ENCODE measurements at places on chromosomes 3 and 15.

GRCh38 chr3:536417-536813 is 339.9 kb downstream of the CHL1 start:
- DNase-seq, result no peak

DNA sequence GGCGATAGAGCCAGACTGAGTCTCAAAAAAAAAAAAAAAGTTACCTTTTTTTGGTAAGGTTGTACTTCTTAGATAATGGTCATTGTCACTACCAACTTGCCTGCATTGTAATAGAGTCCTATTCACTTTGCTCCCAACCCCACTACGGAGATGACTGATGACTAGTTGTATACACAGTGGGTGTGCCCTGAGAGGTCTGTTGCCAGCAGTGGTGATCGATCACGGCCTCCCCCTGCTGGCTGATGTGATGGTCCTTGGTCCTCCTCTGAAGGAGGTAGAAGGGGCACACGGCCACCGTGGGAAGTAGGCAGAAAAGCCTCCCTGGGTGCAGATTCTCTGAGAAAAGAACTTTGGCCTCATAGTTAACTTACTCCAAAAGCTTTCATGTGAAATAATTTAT is 10.7 kb downstream of the GCNT3 start:
- DNase-seq, result no peak

DNA sequence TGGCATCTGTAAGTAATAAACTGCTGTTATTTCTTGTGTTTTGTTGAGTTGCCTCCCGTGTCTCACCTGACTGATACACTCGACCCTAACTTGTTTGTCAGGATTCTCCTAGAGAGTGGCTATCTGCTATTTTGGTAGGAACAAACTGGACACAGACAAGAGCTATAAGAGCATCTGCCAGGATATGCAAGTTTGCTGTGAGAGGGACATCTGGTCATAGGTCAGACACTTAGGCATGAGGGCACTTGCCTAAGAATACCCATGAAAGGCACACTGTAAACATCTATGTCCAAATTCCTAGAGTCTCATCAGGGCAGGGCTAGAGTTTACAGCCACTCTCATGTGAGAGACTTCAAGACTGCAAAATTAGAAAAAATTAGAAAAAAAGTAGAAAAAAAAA is 32.5 kb downstream of the NEDD4 start:
- no peak for DNase-seq

DNA sequence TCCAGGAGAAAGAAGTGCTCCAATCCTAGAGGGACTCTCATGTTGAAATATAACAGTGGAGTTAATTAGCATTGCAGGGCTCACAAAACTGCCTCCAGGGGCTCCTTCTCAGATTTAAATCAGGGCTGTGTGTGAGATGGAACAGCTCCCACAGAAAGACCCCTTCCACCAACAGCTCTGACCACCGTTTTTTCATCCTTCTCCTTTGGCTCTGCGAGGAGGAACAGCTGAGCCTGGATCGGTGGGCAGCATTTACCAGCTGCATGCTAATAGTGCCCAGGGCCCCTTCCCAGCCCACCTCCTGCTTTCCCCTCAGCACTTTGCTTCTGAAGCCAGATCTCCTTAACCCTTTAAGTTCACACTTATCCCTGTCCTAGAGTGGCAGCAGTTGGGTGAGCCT is 119.2 kb upstream of the UBE2E1 start:
- no peak for DNase-seq

- DNase-seq, result no peak
Measured at GRCh38 chr3:68004091-68004490, 349.7 kb upstream of the SUCLG2 start.

- DNase-seq, result no peak
Measured at GRCh38 chr3:64853456-64853855, 165.7 kb upstream of the ADAMTS9 start.

DNA sequence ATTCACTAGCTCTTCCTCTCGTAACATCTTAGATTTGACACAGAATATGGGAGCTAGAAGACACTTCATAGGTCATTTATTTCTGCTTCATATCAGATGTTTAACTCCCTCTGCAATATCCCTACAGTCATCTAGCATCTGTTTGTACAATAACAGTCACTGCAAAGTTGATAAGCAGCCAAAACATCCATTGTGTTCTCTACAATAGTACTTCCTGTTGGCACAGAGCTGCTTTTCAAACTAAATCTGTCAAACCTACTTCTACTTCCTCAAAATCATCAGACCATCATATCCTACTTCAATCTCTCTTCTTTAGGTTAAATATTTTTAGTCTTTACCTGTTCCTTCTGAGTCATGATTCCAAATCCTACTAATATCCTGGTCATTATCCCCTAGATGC is 233.2 kb downstream of the FGF12 start:
- no peak for DNase-seq

DNA sequence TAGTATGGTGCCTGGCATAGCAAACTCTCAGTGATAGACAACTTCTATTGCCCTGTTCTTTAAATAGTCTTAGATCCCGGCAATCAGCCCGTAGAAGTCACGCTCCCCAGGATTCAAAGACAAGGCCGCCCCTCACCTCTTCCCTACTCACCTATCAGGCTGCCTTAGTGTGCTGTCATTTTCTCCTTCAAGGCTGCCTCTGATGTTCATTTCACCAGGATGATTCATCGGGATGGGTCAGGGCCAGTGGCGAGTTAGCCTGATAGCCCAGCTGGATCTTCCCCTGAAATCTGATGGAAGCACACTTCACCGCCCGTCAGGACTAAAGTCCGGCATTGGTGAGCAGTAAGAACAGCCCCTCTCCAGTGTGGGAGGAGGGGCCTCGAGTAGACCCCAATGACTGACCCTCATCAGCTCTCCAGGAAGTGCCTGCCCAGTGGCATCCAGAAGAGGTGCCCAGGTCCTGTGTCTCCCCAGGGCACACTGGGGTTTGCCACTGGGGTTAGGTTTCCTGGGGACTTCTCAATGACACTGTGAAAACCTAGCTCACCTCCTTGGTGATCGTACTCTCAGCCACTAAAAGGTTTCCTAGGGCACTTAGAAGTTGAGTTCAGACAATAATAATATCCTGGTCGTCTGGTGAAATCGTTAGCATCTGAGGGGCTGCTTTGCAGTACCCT is 37.5 kb downstream of the TPM1 start:
- DNase-seq, result no peak

DNA sequence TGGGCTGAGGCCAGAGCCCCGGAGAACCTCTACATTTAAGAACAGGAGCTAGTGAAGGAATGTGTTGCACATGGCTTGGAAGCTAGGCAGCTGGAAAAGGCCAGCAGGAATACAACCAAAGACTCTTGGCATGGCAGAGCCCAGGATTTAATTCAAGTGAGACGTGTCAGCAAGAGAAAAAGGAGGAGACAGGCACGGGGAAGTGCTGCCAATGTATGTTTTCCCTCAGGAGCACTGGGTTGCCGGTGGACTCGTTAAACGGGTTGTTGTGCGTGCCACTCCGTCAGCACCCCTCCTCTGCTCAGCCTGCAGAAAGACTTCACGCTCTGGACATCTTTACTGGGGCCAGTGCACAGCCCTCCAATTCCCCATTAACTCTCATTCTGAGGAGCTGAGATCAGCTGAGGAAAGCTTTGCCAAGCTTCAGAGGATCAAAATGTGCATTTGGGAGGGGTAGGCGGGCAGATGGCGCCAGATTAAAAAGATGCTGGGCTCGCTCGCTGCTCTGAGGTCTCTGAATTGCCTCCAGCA is 103.7 kb downstream of the PDZRN3 start:
- DNase-seq, result no peak

GRCh38 chr15:85755471-85755870 is 39.3 kb downstream of the KLHL25 start:
- DNase-seq, result no peak

DNA sequence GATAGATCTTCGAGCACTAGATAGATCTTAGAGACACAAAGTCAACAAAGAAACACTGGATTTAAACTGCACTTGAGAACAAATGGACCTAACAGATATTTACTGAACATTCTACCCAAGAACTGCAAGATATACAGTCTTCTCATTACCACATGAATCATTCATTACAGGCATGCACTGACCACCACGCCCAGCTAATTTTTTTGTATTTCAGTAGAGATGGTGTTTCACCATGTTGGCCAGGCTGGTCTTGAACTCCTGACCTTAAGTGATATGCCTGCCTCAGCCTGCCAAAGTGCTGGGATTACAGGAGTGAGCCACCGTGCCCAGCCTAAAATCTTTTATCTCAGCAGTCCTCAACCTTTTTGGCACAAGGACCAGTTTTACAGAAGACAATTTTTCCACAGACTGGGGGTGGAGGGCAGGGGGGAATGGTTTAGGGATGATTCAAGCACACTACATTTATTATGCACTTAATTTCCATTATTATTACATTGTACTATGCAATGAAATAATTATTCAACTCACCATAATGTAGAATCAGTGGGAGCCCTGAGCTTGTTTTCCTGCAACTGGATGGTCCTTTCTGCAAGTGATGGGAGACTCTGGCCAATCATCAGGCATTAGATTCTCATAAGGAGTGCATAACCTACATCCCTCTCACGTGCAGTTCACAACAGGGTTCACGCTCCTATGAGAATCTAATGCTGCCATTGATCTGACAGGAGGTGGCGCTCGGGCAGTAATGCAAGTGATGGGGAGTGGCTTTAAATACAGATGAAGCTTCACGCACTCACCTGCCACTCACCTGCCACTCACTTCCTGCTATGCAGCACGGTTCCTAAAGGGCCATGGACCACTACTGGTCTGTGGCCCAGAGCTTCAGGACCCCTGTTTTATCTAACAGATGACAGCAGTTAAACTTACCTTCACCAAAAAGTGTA is 21.7 kb downstream of the CSNK1G1 start:
- DNase-seq, result peak; percentile 11

GRCh38 chr3:72746430-72747411 is 101.5 kb downstream of the SHQ1 start:
- DNase-seq, result no peak

DNA sequence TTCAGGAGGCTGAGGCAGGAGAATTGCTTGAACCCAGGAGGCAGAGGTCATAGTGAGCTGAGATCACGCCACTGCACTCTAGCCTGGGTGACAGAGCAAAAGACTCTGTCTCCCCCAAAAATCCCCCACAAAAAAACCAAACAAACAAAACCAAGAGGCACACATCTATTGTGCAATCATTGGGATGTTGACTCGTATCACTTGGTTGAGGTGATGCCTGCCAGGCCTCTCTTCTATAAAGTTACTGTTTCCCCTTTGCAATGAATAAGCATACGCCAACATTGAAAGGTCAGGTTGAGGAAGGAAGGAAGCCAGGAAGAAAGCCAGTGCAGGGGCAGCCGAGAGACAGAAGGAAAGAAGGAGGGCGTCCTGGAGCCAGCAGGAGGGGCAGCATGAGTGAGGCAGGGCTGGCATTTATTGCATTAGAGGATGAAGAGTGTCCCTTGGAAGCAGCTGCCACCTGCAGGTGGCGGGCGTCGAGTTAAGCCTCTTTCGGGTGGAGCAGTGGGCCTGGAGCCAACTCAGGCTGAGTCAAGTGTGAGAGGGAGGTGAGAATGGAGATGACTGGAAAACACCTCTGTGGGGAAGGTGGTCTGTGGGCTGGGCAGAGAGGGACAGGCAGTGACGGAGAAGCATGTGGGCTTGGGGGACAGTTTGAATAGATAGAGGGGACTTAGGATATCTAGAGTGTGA is 8.3 kb upstream of the CSPG4 start:
- DNase-seq, result no peak

DNA sequence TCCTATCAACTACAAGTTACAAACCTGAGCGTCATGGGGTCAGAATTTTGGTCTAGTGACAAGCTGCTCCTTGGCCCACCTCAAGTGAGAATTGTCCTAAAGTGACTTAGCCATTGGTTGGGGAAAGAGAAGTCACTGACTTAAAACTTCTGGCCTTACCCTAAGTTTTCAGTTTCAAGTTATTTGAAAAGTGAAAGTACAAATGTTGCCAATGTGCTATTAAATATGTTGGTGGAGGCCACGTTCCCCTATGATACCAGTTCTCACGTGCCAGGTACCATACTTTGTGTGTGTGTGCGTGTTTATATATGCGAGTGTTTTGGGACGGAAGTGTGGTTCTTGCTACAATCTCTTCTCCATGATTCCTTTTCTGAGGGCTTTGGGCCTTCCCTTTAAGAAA is 22.6 kb upstream of the RASGRP1 start:
- no peak for DNase-seq

GRCh38 chr3:77513542-77513941 is 473.6 kb downstream of the ROBO2 start:
- DNase-seq, result no peak

- no peak for DNase-seq
Measured at GRCh38 chr3:183591881-183592521, 36.5 kb upstream of the KLHL6 start.

GRCh38 chr15:33016405-33017024 is 178.0 kb downstream of the FMN1 start:
- no peak for DNase-seq

DNA sequence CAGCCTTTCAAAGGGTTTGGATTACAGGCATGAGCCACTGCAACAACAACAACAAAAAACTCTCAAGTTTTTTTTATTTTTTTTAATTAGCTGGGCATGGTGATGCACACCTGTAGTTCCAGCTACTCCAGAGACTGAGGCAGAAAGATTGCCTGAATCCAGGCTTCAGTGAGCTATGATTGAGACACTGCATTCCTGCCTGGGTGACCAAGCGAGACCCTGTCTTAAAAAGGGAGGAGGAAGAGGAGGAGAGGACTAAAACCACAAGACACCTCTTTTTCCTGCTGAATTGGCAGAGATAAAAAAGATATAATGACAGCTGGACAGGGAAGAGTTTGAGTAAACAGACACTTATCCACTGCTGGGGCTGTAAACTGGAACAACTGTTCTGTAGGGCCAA is 22.7 kb upstream of the CHRNB4 start:
- DNase-seq, result no peak

GRCh38 chr3:86990734-86991481 is at the start of gene VGLL3:
Gene VGLL3 (minus strand): TSS chr3:86991149. CDS start chr3:86990743, 406 bp downstream.
- DNase-seq, result no peak

GRCh38 chr3:43627360-43627759 is 5.5 kb upstream of the ANO10 start:
- no peak for DNase-seq

GRCh38 chr15:68407886-68408881 is 23.8 kb downstream of the ITGA11 start:
- no peak for DNase-seq

GRCh38 chr3:108180194-108180593 is 42.0 kb downstream of the IFT57 start:
- no peak for DNase-seq

GRCh38 chr3:23387286-23387918 is 184.3 kb downstream of the UBE2E2 start:
- no peak for DNase-seq

GRCh38 chr3:74613060-74613459 is 1.4 kb downstream of the CNTN3 start:
- DNase-seq, result no peak

GRCh38 chr3:30011237-30011803 is 595.1 kb upstream of the TGFBR2 start:
- DNase-seq, result no peak

DNA sequence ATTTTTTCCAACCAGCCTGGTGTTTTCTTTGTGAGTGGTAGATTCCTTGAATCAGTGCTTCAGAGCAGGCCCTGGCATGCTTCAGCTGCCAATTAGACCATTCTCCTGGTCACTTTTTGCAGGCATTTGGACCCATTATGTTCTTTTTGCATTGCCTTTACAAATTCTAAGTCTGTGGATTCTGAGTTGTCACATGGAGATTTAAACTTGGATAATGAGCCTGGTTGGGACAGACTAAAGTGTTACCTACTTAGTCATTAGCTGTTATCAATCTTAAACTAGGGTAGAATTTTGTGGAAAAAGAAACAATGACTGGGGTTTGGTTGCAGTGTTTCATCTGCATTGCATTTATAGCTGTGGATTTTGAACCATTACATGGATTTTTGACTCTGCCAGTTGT is 40.6 kb downstream of the ARHGEF26 start:
- no peak for DNase-seq
